ENCODE measurements at places on chromosomes 16 and 17.

DNA sequence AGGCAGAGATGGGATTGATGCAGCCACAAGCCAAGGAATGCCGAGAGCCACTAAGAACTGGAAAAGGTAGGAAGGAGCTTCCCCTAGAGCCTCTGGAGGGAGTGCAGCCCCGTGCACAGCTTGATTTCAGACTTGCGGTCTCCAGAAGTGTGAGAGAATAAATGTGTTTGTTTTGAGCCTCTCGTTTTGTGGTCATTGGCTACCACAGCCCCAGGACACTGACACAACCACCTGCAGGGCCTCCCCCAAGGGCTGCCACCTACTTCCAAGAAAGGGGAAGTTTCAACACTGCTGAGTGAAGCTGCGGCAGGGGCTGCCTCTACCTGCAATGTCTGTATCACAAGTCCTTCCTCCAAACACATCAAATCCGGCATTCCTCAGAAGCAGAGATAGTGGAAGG, 346.9 kb downstream of the C16orf95 start:
- no peak for DNase-seq

GRCh38 chr17:49292901-49293300, 62.3 kb upstream of the PHOSPHO1 start:
- DNase-seq = no peak

GRCh38 chr16:27127308-27127707, 60.6 kb downstream of the C16orf82 start:
- DNase-seq = no peak

DNA sequence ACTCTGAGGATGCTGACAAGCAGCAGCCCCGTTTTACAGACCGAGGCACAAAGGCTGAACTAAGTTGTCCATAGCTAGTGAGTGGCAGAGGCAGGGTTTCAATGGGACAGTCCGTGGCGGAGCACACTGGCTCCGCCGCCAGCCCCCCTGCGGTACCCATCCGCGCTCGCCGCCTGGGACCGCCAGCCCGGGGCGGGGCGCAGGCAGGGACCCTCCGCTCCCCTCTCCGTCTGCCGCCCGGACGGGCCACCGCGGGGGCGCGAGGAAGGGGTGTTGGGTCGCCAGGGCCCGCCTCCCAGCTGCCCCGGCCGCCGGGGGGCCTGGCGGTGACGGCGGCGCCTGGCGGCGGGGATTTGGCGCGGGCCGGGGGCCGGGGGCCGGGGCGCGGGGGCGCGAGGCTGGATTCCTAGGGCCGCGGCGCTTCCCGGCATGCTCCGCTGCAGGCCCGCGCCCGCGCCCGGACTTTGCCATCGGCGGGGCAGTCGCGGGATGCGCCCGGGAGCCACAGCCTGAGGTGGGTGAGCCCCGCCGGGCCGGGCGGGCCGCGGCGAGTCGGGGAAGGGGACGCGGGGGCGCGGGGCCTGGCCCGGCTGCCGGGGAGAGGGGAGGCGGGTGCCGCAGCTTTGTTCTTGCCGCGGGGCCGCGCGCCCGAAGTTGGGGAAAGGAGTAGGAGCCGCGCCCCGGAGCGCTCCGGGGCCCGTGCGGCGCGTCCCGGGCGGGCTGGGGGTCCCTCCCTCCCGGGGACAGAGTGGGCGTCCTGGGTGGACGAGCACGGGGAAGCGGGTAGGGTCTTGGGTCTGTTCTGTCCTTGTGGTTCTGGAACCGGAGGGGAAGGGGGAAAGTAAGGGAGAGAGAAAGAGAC, at the start of gene TMEM98:
Gene TMEM98 (plus strand): TSS at position 430 of the 862 bp plus-strand sequence. CDS start 3,376 bp downstream, outside the sequence.
- no peak for DNase-seq

GRCh38 chr17:57256708-57257112, 387 bp downstream of the MSI2 start:
- no peak for DNase-seq

DNA sequence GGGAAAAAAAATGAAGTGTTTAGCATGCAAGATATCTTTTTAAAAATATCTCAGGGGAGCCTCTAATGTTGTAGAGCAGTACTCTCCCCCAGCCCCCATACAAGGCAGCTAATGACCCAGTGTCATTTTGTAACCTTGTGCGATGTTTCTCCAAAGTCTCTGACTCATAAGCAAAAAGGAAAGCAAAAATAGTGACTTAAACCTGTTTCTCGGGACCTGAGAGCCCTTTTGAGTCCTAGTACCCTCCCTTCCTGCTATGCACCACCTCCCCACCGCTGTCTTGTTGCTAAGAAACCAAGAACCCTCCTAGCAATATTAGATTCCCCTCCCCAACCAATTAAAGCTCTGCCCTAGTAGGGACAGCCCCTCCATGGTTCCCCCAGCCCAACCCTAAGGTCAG, 2.8 kb downstream of the MYCBPAP start:
- DNase-seq = peak; percentile 50

- DNase-seq = no peak
These were observed 12.9 kb downstream of the TMEM98 start for GRCh38 chr17:32940706-32941390.

DNA sequence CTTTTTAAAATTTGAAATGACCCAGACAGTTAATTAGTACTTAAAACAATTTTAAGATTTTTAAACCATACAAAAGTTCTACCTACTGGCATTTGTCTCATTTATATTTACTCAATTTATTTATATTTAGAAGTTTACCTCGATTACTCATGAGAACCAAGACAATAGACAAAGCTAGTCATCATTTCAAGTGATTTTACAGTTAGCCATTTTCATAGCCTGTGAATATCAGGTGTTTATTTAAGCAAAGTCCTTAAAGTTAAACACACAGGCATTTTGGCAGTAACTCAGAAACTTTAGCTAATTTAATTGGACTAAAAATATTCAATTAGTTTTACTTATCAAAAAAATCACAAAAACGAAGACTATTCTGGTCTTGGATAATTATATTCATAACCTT, 101.6 kb upstream of the KIF2B start:
- DNase-seq = no peak

DNA sequence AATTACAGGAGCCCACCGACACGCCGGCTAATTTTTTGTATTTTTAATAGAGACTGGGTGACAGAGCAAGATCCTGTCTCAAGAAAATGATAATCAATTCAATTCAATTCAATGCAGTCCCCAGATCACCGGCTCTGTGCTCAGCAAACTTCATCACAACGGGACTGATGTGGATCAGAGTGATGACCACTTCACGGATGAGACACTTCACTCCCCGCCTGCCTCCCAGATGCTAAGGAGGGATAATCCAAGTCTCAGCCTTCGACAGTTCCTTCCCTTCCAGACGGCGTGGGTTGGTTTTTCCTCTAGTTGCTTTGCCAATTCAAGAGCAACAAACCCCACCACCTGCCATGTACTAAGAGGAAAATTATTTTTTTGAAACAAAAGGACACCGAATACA, 93.8 kb downstream of the ZDHHC7 start:
- DNase-seq = no peak
